Activated T-helper 17 cell treated with anti-CD3 and anti-CD28 coated beads, Interleukin-2, amount 50 U/mL, for 72 hours (primary cell): ENCODE measurements at places on chromosomes 1 and 21.

GRCh38 chr1:70429219-70429618 is 18.2 kb downstream of the CTH start:
- no peak for ATAC-seq

GRCh38 chr1:199174336-199174735 is 535.5 kb downstream of the PTPRC start:
- ATAC-seq = no peak

DNA sequence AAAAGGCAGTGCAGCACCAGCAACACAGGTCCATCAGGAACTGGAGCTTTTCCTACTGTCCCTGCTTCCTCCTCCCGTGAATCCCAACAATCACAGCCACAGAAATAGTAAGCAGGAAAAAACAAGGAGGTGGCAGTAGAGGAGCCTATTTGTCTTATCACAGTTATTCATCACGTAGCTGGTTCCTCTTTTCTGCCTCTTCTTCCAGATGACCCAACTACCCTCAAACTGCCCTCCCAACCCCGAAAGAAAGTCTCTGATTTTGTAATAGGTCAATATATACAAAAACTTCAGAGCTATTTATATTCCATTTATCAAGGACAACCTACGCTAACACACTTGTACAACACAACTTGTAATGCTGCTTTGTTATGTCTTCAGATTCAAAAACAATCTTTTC is 21.4 kb downstream of the GNB1 start:
- ATAC-seq = no peak

DNA sequence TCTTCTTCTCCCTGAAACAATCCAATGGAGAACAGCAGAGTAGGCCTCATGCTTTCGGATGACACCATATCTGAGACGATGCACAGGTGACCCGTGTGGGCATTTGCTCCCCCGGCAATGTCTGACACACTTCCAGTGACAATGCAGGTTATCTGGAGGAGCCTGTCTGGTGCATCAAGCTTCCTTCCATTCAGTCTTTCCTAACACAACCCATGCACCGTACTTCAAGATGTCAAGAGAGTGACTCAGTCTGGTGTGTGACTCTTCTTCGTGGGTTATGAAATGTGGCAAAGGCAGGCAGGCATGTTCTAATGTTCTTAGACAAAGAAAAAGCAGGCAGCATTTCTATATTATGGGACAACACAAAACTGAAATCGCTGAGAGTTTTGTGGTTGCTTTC is 159.1 kb downstream of the EDEM3 start:
- no peak for ATAC-seq

DNA sequence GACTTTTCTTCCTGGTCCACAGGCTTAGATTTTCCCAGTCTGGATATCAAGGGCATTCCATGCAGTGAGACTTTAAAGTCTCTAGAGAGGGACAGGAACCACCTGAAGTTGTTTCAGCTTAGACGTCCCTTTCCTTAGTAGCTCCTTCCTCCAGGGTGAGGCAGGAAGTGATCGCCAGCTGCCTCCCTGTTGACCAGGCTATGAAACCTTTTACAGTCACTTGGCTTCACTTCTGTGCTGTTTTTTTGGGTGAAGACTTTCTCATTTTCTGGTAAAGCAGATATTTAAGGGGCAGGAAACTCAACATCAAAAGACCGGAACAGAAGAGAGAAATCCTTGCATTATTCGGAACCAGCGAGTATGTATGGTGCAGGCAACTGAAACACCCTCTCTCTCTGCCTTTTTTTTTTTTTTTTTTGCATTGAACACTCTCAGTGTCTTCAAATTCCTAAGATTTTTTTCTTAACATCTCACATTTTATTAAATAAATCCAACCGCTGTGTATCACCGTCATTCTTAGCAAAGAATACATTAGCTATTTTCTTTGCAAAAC is 234.6 kb upstream of the IRF2BP2 start:
- ATAC-seq = no peak

GRCh38 chr21:40002978-40003377 is 135.7 kb downstream of the PCP4 start:
- ATAC-seq = no peak

DNA sequence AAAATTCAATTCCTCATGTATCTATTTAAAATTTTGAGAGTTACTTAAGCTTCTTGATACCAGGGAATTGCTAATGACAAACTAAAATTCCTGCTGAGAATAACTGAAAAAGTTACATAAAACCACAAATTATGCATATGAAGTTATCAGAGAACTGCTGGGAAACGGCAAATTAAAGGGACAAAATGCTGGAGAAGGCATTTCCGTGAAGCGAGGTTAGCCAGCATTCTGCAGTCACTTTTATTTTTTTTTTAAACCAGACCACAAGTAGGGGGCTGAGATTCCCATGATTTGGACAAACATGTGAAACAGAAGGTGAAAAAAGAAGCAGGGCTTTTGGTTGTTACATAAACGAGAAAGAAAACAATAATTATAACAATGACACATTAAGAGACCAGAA is 737.6 kb upstream of the CHRM3 start:
- ATAC-seq = no peak

DNA sequence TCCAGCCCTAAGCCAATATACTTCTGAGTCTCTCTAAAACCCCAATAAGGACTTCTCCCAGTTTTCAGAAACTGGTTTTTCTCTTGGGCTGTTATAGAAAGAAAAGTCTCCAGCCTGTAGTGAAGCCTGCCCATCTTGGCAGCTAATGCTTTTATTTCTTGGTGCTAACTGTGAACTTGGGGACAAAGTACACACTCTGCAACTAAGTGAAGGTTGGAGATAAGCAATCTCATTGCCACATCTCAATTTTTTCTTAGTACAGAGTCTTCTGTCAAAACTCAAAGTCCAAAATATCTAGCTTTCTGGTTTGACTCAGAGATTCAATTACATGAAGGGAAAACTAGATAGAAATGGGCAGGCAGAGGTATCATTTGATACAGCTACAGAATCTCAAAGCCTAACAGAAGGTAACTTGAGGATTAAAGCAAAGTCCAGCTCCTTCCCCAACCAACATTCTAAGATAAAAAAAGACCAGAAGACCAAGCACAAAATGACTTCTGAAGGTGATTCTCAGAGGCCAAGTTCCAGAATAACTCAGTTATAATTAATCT is 14.0 kb downstream of the AK2 start:
- no peak for ATAC-seq
